Effector memory CD8-positive, alpha-beta T cell (primary cell): ENCODE measurements at places on chromosomes 11 and 22.

- no peak for DNase-seq
These were observed 2.5 kb upstream of the SMARCB1 start for GRCh38 chr22:23784215-23784732.

GRCh38 chr22:46272196-46272595, 4.4 kb downstream of the TTC38 start:
- no peak for DNase-seq

DNA sequence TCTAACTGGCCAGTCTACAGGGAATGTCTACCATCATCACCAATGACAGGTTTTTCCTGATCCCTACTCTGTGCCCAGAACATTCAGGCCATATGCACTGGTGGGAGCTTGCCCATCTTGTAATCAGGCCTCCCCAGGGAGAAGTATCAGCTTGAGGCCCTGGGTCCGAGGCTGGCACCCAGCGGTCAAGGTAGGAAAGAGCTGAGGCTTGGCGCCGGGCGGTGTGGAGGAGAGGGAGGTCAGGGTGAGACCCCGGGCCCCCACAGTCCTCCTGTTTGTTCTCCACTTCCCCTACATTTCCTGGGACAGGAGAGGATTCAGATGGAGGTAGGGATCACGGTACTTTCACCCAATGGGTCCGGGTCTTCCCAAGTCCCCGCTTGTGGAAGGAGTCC, 15.5 kb downstream of the TSKU start:
- no peak for DNase-seq

DNA sequence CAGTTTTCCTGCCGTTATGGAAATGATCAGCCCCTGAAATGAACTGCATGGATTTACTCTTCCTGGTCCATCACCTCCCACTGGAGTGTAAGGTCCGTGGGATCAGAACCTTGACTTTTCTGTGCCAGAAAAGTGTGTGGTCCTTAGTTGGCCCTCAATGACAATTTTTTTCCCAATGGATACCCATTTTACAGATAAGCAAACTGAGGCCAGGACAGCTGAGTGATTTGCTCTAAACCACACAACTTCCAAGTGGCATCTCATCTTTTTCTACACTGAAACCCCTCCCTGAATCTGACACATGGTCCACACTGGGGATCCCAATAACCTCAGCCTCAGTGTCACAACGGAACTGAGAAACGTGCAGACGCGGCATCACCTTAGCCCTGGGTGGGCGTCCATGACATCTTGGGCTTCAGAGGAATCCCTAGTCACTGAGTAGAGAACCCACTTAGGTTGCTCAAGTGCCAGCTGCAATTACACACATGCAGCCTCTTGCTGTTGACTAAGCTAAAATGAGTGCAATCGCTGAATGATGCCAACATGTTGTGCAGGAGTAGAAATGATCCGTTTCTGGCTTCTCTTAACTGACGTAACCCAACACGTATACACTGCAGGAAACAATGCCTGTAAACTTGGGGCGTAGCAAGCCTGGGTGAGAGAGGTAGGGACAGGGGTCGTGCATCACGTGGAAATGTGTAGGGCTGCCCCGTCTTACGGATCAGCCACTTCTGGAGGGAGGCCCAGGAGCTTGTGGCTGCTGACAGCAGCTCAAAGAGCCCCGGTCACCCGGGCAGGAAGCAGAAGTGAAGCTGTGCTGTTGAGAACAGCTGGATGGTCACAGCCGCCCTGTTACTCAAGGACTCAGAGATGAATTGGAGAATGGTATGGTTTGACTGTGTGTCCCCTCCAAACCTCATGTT, 136.3 kb downstream of the SHANK2 start:
- DNase-seq = no peak

DNA sequence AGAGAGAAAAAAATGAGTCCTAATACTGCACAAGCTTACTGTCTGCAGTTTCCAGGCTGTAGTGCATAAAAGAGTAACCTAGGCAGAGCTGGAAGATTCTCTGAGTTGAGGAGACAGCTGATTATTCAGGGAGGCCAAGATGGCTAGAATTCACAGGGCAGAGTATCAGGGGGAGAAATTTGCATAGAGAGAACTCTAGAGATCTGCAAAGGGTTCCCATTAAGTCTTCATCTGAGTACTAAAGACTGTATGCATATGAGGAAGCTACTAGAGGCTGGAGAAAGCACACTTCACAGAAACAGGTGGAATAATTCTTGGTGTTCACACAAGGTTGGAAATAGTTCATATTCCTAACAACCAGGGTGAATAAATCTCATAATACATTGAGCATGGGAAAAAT, 66.6 kb upstream of the RRAS2 start:
- DNase-seq = no peak
